ENCODE measurements at places on chromosomes 2 and 18.

GRCh38 chr2:238956676-238957075, 108.8 kb downstream of the TWIST2 start:
- peak; percentile 4 for DNase-seq

GRCh38 chr2:128727404-128727803, 408.7 kb upstream of the HS6ST1 start:
- DNase-seq, result no peak

DNA sequence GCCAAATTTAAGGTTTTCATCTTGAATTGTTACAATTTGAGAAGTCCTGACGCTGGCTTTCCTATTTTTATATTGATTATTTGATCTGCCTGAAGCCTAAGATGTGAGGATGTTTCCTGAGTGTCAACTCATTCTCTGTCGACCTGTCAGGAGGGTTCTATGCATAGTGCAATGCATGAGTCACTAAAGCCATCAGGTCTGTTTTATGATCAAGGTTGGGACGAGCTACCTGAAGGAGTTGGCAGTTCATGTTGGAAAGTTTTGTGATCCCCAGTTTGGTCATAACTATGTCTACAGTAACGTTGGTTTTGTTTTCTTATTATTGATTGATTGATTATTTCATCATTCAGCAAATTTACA, 71.2 kb downstream of the NABP1 start:
- DNase-seq, result no peak

DNA sequence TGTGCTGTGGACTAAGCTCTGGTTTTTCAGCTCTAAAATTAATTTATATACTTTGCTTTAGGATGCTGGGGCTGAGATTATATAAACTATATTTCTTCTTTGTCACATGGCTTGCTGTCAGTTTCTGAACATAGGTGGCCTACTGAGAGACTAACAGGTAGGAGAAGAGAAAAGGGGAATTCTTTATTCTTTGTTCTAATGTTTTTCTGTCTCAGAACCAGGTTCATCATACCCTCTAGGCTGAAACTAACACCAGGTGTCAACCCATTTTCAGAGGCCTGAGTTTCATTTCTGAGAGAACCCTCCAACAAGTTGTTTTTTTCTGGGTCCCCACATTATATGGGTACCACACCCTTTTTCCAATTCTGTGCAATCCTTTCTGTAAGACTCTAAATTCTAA, 843.6 kb downstream of the TRIB2 start:
- DNase-seq, result no peak

DNA sequence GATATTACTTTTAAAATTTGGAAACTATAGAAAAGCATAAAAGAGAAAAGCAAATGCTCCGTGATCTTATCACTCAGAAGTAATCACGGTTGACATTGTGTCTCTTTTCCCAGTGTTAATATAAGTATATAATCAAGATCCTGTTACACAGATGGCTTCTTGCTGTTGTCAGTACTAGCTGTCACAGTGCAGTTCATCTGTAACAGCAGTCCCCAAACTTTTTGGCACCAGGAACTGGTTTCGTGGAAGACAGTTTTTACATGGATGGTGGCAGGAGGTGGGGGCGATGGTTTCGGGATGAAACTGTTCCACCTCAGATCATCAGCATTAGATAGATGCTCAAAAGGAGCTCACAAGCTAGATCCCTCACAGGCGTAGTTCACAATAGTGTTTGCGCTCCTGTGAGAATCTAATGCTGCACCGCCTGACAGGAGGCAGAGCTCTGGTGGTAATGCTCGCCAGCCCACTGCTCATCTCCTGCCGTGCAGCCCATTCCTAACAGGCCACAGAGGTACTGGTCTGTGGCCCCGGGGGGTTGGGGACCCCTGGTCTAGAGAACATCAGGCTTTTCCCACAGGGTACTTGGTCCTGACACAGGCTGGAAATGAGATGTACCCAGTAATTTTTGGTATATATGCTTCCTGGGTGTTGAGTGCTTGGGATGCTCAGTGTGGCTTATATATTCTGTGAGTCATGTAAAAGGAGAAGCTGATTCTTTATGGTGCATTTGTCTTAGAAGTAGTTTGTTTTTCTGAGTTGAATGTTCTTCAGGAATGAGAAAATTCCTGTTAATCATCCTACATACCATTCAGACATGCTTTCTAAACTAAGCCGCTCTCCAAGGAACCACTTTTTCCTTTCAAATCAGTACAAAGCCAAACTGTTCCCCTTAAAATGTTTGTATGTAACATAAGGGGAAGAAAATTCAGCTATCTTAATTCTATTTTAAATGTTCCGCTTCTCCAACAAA, 121.8 kb downstream of the NCK2 start:
- DNase-seq, result no peak

DNA sequence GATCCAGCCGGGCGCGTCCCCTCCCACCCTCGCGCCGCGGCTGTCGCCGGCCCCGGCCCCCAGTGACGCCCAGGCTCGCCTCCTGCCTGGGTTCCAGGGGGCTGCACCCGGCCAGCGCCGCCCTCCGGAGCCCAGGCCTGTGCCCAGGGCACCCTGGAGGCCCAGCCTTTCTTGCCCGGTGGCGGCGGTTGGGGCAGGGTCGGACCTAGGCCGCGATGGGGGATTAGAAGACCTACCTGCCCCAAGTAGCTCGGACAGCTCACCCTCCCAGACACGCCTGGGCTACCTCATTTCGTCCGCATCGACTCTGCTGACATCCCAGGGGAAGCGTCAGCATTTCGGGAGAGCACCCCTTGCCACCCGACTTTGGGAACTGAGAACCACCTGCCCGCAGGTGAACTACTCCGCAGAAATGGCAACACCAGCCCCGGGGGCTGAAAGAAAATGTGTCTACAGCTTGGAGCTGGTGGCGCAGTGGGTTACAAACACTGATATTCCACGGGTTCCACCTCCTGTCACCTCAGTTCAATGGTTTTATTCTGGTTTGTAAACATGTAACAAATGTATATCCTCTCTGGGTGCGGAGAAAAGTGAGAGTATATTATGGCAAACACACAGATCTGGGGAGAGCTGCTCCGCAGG, 834 bp upstream of the ARL4C start:
- no peak for DNase-seq

GRCh38 chr2:200220251-200220650, 86.2 kb upstream of the SPATS2L start:
- DNase-seq, result no peak

DNA sequence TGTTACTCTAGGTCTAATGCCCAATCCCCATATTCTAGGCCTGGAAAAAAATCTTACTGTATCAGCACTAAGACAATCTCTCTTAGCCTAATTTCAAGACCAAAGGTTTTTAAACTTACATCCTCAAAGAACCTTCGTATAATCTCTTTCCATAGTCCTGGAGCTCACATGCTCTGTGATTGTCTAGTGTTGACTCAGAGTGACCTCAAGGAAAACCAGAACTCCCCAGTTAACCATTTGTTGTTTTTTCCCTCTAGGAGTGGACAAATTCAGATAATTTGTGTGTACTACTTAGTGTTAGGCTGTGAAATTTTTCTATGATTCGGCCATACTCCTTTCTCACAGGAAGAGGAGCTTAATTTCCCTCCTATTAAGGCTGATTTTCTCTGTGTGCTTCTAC, 536.1 kb downstream of the SLC4A3 start:
- DNase-seq, result no peak

DNA sequence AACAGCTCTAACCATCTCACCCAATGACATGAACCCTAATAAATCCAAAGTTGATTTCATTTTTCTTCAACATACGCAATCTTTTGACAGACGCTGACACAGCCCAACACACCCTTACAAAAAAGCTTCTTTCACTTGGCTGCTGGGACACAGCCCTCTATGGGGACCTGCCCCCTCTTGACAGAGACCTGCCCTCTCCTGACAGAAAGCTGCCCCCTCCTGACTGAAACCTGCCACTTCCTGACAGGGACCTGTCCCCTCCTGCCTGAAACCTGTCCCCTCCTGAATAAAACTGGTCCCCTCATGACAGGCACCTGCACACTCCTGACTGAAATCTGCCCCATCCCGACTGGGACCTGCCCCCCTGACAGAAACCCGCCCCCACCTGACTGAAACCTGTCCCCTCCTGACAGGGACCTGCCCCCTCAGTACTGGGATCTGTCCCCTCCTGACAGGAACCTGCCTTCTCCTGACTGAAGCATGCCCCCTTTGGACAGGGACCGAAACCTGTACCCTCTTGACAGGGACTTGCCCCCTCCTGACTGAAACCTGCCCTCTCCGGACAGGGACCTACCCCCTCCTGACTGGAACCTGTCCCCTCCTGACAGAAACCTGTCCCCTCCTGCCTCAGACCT, 87.9 kb downstream of the PXDN start:
- DNase-seq, result no peak

GRCh38 chr18:74631212-74631611, 33.5 kb downstream of the ZNF407 start:
- DNase-seq, result no peak

- DNase-seq, result no peak
Observed at GRCh38 chr2:3670941-3671340, 12.9 kb downstream of the ALLC start.

DNA sequence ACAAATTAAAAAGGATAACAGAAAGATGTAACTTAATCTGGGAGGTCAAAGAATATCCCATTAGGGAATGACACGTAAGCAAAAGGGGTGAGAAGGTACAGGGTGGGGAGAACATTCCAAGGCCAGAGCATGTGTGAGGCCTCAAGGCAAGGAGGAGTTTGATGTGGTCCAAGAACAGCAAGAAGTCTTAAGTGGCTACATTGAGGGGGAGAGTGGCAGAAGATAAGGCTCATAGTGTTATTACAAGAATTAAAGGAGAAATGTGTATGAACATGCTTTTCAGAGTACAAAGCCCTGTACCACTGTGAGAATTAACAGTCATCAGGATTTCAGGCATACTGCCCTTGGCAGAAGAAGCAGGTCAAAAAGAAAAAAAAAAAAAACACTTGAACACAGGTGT, 174.4 kb upstream of the ERBB4 start:
- no peak for DNase-seq

GRCh38 chr18:8659609-8660242, 45.6 kb upstream of the MTCL1 start:
- no peak for DNase-seq

DNA sequence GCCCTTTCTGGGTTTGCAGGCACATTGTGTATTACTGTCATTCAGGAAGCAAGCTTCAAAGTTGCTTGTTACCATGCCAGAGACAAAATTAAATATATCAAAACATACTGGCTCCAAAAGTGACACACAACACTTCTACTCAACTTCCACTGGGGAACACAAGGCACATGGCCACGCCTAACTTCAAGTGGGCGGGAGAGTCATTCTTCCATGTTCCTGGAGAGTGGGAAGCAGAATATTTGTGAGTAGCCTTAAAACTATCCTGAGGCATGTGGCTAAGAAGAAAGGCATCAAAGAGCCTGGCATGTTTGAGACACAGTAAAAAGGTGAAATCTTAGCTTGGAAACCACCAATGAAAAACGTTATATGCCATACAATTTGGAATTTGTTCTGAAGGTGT, 90.5 kb upstream of the TACR1 start:
- DNase-seq, result no peak

DNA sequence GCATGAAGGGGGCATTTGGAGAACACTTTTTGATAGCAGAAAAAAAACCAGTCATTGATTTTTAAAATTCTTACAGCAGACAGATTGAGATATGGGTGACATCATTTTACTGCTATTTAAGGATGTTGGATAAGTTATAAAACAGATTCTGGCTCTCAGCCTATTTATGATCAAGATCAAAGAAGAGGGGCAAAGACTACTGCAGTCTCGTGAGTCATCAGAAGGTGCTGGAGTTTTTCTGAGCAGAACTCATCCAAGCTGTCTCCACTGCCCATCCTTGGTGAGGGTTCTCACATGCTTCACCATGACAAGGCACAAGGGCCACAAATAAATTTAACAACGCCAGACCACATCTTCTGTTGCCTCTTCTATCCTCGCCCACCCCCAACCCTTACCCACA, 58.8 kb downstream of the ST6GAL2 start:
- no peak for DNase-seq

DNA sequence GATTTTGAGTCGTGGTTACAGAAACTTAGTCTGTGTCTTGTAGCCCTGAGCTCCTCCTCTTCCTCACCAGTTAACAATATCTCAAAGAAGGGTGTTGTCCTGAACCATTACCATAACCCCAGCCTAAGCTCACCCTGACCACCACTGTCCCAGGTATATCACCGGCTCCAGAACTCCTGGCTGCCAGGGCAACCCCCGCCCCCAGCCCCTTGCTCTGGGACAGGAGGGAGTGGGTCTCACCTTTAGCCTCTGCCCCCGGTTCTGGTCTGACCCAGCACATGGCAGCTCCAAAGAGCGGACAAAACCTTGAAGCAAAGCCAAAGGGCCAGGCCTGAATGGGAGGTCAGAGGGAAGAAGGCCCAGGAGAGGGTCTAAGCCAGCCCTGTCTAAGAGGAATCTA, 5.6 kb upstream of the PSMD1 start:
- no peak for DNase-seq

- DNase-seq, result no peak
Observed at GRCh38 chr2:70807102-70807827, 13.1 kb downstream of the CLEC4F start.

- no peak for DNase-seq
Observed at GRCh38 chr2:98757904-98758421, 27.0 kb upstream of the MGAT4A start.

DNA sequence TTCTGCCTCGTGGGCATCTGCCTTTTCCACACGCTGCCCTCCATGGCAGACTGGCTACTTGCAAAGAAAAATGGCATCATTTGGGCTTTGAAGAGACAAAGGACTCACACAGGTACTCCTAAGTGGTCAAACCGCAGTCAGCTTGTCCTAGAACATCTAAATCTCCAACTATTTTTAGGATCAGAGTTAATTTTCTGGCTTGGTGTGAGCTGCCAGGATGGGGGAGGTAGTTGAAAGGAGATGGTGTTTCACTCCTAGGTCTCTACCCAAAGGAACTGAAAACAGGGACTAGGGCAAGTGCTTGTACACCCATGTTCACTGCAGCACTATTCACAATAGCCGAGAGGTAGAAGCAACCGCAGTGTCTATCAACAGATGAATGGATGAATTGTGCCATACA, 107.9 kb upstream of the ATL2 start:
- no peak for DNase-seq

- DNase-seq, result peak; percentile 55
Observed at GRCh38 chr2:124079045-124079444, 54.0 kb downstream of the CNTNAP5 start.

GRCh38 chr2:60629305-60629662, 75.8 kb upstream of the BCL11A start:
- no peak for DNase-seq

DNA sequence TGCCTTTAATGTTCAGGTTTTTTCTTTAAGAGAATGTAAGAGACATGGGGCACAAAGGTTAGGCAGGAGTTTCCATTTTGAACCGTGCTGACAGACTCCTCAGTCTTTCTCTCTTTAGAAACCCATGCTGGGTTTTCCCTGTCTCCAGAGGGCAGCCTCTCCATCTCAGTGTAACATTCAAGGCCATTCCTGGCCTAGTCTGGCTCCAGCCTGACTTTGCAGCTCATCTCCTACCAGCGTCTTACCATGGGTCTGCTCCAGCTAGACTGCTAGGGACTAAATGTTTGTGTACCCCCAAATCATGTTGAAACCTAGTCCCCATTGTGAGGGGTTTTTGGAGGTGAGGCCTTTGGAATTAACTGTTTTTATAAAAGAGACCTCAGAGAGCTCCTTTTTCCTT, 9.8 kb upstream of the CLIP4 start:
- no peak for DNase-seq

- no peak for DNase-seq
Observed at GRCh38 chr2:148988337-148988736, 50.2 kb upstream of the LYPD6B start.

GRCh38 chr18:49170925-49171505, 220.2 kb upstream of the SMAD7 start:
- DNase-seq, result no peak

- DNase-seq, result no peak
Observed at GRCh38 chr18:30601541-30601940, 441.0 kb downstream of the DSC3 start.

- no peak for DNase-seq
Observed at GRCh38 chr2:166494140-166494624, at the start of gene SCN7A. Gene SCN7A (minus strand): TSS chr2:166494249. CDS start chr2:166477696, 16,553 bp downstream.
